Activated CD4-positive, alpha-beta T cell treated with anti-CD3 and anti-CD28 coated beads, Interleukin-2, amount 50 U/mL, for 48 hours (primary cell): ENCODE measurements at places on chromosomes 6 and 20.

DNA sequence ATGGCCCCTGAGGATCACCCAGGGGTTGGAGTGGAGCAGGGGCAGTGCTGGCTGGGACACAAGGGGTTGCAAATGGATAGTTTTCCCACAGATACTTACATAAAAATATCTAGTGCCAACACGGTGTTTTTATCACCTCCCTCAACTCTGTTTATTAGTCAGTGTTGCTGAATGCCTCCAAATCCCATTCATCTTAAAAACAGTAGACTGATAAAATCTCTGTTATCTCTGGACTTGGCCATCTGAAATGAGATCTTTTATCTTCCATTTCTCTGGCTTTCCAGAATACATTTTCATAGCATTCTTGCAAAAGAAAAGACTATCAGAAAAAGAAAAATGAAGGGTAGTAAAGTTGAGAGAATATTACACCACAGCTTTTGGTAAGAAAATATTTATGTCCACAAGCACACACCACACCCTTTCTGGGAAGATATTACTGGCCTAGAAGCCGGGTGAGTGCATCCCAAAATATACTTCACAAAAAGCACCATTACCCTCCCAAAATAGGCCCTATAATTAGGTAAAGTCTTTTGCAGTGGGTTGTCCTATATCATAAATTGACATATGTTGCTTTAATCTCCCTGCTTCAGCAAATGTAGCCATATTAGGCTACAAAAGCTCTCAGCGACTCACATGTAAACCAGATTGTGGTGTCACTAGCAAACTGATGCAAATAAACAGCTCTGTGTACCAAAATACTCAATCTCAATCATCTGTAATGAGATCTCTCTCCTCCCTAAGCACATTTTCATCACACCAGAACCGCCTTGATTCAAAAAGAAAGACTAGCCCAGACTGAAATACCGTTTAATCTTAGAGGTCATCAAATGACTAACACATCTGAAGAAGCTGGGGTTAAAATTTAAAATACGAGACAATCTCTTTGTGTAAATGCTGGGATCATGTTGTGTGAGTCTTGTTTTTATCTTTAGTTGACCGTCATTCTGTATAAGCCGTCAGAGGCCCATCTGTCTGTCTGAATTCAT lies 96.7 kb downstream of the FYN start:
- DNase-seq = no peak

- no peak for DNase-seq
Observed at GRCh38 chr6:117555262-117555849, 47.0 kb downstream of the GOPC start.

DNA sequence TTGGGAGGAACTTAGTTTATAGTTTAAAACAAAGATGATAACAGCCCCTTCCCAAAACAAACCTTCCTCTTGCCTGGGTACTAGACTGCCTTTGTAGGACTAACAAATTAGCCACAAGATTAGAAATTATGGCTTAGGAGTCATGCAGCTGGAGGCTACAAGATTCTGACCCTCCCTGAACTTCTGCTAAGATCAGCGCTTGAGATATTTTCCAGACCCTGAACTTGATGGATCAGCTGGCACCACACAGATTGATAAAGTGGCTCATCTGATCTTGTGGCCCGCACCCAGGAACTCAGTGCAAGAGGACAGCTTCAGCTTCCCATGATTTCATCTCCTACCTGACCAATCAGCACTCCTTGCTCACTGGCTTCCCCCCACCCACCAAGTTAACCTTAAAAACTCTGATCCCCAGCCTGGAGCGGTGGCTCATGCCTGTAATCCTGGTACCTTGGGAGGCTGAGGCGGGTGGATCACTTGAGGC lies 5.9 kb upstream of the SERINC3 start:
- DNase-seq = no peak

DNA sequence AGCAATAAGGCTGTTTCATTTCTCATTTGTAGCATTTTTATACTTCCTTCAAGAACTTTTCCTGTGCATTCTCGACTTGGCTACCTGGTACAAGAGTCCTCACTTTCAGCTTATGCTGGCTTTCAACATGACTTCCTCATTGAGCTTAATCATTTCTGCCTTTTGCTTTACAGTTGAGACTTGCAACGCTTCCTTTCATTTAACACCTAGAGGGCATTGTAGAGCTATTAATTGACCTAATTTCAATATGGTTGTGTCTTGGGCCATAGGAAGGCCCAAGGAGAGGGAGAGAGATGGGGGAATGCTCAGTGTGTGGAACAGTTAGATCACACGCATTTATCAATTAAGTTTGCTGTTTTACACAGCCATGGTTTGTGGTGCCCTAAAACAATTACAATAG lies 37.2 kb downstream of the SLC22A2 start:
- DNase-seq = no peak

DNA sequence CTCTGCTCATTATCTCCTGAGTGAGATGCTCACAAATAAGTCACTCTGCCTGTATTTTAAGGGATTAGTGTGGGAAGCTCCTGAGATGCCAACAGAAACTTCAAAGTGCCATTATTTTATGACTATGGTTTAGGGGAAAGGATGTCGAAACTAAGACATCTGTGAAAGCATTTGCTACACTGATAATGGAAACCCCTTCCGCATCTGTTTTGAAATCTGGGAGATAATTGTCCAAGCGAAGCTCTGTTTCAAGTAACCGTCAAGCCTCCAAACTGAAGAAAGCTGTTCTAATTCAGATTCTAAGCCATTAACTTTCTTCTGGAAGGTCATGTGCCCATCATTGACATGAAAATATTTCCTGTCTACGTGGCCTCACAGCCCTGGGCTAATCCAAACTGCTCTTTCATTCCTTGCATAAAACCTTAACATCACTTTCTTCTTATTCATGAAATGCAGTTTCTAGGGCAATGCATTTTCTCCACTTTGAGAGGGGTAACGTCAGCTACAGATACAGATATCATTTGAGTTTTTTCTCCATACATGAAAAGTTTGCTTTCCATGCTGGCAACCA lies 932.0 kb downstream of the C6orf118 start:
- no peak for DNase-seq

DNA sequence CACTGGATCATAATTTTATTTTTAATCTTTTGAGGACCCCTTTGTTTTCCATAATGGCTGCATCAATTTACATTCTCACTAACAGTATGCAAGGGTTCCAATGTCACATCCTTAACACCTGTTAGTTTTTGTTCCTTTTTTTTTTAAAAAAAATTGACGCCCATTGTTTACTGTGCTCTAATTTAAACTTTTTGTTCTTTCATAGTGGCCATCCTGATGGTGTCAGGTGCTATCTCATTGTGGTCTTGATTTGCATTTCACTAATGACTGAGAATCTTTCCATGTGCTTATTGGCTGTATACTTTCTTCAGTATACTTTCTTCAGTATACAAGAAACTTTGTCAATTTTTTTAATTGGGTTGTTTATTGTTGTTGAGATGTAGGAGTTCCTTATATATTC lies 347.0 kb downstream of the RNGTT start:
- DNase-seq = no peak

- no peak for DNase-seq
Observed at GRCh38 chr6:19898141-19898740, 61.1 kb downstream of the ID4 start.

GRCh38 chr6:169026175-169026574 lies 227.5 kb downstream of the THBS2 start:
- no peak for DNase-seq

DNA sequence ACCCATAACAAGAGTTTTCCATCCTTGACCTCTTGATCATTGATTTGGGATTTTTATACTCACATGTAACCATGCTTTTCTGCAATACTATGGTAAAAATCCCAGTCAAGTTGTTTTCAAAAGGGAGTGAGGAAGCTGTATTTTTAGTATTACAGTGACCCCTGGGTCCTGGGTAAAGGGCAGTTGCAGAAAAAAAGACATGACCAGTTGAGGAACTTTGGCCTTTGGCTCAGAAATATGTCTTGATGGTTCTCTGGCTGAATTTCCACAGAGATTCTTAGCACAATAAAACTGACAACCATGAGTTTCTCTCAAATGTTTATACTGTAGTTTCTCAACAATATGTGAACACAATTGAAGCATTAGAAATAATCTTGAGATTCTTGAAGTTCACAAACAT lies 28.6 kb upstream of the PRL start:
- no peak for DNase-seq

GRCh38 chr20:5397393-5397792 lies 80.6 kb upstream of the PROKR2 start:
- no peak for DNase-seq

GRCh38 chr6:27388293-27389197 lies at the start of gene ZNF391:
ZNF391 (plus strand) TSS chr6:27388759; CDS start chr6:27400371, 11,612 bp downstream.
- peak; percentile 76 for DNase-seq

DNA sequence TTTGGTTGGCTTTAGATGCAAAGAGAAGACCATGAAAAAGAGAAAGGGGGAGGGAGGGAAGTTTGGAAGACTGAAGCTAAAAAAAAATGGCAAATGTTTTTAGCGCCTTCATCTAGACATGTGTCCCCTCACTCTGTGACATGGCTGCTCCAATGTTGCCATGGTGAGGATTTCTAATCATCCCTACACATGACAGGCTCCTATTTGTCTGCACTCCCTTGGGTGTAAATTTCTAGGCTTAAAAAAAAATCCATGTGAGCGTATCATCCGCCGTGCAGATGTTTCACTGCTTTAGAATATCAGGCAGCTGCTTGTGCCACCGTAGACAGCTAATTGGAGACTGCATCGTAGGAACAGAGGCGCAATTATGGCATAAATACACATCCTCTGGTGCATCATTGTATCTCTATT lies 761.1 kb upstream of the MMS22L start:
- no peak for DNase-seq

- no peak for DNase-seq
Observed at GRCh38 chr6:112929641-112930040, 582.5 kb downstream of the RFPL4B start.

- no peak for DNase-seq
Observed at GRCh38 chr20:64200740-64201139, 36.5 kb downstream of the MYT1 start.

GRCh38 chr20:60565083-60565482 lies 606.9 kb downstream of the CDH26 start:
- DNase-seq = no peak

DNA sequence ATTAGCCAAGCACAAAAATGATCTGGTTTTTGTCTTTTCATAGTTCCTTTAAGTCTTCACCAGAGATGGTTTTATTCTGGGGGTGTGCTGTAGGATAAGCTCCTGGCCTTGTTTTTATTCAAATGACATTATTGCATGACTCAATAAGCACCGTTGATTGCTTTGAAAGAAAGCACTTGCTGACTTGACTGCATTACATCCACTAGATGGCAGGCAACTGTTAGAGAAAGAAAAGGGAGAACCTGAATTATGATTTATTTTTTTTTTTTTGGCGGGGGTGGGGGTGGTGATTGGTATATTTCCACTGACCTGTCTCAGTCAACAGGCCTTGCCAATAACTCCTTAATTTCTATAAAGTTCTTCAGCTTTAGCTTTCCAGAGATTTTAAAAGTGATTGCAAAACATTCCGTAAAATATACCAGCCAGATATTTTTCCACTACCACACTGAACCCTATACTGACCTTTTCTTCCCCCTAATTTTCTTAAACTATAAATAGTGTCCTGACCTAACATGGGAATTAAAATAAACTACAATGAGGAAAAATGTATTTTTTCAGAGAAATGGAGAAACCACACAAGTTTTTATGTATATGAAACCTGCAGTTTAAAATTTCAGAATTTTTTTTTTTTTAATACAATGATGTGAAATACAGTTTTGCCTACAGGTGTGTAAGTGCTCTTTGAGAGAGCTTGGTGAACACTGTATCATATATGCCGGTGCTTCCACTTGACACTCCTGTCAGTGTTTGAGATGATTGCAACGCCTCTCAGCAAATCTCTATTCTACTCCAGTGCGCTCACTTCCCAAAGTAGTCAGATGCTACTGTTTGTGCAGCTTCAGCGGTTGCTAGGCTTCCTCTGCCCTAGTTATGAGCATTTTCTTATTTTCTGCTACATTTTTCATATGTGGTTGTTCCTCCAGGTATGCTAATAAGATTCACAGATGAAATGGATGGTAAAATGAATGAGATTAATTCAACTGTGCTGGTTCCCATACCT lies 274.3 kb downstream of the CD109 start:
- no peak for DNase-seq

GRCh38 chr6:43757966-43758616 lies 11.9 kb upstream of the VEGFA start:
- no peak for DNase-seq

DNA sequence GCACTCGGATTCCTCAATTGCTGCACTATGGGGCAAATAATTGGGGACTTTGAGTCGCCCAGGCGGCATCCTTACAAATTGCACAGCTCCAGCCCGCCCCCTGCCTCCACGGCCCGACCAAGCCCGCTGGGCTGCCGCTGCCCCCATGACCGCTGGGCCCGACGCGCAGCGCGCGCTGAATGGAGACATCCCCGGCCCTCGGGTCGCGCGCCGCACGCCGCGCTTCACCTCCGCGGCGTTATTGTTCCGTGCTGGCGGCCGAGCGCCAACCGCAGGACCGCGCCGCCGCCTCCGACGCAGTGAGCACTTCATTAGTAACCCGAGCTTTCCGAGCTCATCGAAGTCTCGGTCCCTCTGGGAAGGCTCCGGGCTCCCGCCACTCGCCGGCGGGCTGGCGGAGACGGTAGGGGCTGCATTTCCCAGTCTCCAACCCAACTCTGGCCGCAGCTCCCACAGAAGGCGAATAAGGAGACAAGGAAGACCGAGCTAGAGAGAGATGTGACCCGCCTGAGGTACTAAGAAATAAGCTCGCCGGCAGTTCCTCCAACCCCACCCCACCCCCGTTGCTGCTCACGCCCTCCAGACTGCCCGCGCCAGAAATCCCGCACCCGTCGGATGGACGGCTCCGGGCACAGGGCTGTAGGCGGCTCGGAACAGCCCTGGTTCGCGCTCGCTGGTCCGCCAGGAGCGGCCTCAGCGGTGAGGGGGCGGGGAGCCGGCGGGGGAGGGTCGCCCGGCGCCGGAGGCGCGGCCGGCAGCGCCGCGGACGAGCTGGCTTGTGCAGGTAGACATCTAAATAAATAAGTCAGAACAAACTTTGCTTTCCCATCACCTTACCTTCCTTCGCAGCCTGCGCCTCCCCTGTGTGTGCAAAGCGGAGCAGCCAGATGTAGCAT lies 703 bp downstream of the EPHA7 start:
- DNase-seq = peak; percentile 5

DNA sequence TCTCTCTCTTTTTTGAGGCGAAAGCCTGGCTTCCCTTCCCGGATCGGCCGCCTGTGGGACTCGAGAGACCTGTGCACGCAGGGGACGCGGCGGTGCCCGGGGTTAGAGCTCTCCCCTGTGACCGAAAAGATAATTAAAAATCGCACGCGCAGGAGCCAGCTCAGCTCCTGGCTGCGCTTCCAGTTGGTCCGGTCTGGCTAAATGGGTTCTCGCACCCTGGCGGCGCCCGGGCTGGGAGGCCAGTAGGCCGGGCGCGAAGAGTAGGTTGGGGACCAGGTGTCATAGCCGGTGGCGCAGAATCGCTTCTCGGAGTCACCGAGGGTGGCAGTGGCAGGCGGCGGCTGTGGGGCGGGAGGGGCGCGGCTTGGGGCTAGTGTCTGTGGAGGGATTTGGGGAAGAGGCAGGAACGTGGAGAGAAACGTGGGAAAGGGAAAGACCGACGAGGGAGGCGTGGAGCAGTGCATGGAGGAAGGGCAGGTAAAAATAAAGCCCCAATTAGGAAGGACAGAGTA lies 41.9 kb upstream of the SUPT3H start:
- DNase-seq = peak; percentile 79
